GM20000 (cell line): ENCODE measurements at places on chromosomes 5 and 9.

DNA sequence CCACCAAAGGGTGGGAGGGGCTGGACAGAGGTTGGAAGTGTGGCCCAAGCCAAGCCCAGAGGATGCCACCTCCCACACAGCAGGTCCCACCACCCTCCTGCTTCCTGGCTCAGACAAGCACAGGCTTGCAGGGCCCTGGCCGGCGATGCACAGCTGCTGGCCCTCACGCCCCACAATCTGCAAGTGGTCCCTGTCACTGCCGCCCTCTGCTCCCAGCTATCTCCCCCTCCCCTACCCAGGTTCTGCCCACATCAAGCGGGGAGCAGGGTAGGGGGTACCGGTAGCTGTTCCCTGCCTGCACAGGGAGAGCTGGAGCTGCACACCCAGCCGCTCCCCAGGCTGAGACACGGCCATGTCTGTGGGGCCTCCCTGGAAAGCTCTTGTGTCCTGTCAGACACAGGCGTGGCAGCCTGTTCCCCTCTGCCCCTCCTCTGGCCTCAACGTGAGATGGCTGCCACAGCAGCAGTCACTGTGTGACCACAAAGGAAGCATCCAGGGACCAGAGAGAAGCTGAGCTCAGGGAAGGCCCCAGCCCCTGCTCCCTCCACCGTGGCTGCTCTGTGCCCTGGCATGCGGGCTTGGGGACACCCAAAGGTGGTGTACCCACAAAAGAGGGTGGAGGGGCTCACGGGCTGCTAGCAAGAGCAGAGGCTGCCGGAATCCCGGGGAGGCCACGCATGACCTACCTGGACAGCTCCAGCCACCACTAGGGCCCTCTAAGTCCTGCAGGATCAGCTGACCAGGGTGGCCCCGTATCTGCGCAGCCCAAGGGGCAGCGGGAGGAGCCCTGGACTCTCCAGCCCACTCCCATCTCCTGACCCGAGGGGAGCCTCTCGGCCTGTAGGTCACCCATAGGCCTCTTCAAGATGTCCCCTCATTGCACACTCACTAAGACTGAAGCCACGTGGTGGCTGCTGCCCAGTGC lies 10.9 kb upstream of the ZDHHC11 start:
- DNase-seq, result no peak

- DNase-seq, result no peak
Measured at GRCh38 chr5:107090506-107090905, 580.2 kb downstream of the EFNA5 start.

- DNase-seq, result no peak
Measured at GRCh38 chr5:98906756-98907355, 22.0 kb downstream of the CHD1 start.

DNA sequence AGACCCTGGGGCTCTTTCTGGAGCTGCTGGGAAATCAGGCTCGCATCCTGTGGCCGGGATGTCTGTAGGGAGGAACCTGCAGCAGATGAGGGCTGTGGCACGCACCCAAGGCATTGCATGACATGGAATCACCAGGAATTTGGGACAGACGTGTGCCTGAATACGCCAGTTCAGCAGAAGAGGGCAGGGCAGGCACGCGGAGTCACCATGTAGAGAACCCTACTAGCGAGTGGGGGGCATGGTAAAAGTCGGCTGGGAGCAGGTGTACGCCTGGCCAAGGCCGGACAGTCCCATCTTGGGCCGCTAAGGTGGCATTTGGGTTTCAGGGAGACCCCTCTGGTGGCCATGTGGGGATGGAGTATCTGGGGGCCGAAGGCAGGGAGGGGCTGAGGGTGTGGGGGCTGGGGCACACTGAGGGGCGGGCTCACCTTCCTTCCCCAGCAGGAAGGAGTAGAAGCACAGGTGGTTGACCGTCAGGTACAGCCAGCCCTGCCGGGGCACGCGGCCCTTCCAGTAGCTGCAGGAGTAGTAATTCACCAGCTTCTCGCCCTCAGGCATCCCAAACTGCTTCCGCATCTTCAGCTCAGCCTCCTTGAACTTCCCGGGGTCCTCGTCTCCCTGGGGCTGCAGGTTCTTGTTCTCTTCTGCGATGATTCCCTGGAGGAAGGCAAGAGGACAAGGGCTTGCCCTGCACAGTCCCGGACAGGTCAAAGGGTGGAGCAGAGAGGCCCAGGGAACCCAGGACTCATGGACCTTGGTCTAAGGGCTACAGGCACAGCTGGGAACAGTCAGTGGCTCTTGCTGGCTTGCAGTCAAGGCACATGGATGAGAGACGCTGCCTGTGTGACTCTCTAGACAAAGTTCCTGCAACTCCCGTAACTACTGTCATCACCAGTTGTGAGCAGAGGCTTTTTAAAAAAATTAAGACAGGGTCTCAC lies 13.5 kb downstream of the TBC1D9B start:
- DNase-seq, result no peak

DNA sequence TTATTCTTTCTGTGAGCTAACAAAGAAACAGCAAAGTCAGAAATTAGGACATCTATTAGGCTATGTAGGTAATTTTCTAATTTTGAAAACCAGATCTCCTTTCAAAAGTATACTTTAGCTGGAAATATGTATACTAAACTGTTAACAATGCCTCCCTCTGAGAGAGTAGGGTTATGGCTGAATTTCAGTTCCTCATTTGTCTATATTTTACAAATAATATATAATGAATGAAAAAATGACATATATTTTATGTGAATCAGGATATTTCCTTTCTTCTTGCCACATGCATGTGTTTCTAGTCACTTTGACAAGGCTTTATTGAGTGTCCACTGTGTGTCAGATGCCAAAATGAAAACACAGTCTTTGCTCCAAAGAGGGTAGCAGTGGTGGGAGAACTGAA lies 15.4 kb downstream of the HACD4 start:
- no peak for DNase-seq

- no peak for DNase-seq
Measured at GRCh38 chr5:169652057-169652456, 15.0 kb downstream of the DOCK2 start.

DNA sequence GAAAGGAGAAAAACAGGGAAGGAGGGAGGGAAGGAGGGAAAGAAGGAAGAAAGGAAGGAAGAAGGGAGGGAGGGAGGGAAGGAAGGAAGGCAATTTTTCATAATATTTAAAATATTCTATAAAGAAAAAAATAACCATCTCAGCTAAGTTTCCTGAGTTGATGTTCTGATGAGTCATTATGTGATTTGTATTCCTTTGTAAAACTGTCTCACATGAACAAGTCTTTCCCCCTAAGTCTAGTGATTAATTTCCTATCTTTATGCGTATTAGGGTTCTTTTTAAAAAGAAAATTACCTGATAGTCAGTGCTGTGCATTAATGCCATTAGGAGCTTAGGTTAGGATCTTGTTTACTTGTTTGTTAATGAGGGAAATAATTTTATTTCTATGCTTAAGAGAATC lies 94.1 kb downstream of the RASEF start:
- DNase-seq, result no peak

DNA sequence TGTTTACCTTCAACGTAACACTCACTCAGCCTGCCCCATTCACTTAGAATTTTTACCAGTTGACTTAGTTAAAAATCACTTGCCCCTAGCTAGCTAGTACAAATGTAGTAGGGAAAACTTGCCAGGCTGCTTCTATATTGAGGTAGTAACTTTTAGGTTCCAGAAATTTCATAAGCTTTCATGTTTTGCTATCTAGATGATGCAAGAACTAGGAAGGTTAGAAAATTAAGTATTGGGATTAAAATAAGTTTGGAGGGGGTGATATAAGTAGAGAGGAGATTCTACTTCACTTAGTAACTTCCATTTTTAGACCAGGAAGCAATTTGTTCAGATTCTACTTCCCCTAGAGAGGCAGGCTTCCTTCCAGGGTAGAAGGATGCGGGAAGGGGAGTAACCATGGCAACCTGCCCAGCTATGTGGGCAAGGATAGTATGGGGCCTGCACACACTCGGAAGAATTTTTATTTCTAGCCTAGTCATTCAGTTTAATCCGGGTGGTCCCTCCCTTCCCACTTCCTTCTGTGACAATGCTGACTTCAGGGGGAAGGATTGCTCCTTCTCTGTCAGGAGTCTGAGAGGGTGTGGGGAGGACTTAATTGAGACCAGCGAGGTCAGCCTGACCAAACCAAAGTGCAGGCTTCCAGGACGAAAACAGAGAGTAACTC lies 4.2 kb downstream of the DAB2 start:
- DNase-seq, result no peak

GRCh38 chr5:152092580-152092979 lies 167.9 kb upstream of the GLRA1 start:
- DNase-seq, result no peak

DNA sequence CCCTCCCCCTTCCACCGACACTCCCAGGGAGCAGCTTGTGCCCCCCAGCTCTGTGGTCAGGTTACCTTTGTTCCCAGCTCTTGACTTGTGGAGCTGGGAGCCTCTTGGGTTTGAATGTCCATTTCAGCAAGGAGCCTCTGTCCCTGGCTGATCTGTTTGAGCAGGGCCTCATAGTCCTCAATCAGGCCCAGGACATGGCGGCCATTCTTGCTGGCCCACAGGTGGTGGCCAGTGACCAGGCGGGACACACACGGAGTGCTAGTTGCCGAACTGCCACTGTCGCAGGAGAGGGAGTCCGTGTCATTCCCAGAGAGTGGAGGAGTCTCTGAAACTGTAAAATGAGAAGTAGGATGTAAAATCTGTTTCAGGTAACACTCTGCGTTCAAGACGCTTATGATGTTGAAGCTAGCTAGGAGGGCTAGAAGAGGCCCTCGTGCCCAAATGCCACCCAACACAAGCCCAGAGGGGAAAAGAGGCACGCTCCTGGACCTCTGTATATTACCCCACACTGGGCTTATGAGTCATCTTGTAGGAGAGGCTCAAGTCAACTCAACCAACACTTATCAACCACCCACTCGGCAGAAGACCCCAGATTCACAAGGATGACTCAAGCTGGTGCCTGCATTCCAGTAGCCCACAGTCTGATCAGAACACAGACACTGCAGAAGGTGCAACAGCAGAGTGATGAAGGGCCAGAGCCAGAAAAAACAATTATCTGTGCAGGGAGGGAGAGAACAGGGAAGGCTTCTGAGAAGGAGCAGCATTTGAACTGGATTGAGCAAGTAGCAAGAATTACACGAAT lies 177.0 kb downstream of the CDK5RAP2 start:
- no peak for DNase-seq

DNA sequence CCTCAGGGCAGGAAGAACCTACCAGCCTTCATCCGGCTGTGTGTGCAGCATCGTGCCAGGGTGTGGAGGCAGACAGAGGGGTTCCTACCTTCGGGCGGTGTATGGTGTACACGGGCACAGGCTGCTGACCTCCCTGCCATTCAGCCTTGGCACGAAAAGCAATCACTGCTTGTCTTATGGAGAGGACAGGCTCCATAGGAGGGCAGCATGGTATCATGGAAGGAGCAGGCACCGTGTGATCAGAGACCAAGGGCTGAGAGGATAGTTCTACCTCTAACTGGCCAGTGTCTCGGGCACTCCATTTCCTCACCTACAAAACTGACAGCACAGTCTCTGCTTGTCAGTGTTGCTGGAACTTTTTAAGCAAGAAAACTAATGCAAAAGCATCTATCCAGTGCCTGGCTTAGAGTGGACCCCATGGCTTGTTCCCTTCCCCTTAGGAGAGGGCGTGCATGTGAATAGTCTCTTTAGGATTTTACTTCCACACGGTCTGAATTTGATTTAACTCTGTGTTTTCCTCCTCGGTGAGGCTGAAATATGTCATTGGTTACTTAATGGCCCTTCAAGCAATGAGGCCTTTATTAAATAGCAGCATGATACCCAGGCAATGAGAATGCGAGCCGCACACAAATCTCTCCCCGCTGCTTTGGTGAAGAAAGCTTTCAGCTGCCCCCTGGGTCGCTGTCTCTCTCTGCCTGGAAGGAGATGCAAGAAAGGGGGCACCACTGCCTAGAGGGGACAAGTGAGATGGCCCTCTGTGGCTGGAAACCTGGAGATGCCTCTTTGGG lies 22.2 kb downstream of the TTLL11 start:
- DNase-seq, result no peak

DNA sequence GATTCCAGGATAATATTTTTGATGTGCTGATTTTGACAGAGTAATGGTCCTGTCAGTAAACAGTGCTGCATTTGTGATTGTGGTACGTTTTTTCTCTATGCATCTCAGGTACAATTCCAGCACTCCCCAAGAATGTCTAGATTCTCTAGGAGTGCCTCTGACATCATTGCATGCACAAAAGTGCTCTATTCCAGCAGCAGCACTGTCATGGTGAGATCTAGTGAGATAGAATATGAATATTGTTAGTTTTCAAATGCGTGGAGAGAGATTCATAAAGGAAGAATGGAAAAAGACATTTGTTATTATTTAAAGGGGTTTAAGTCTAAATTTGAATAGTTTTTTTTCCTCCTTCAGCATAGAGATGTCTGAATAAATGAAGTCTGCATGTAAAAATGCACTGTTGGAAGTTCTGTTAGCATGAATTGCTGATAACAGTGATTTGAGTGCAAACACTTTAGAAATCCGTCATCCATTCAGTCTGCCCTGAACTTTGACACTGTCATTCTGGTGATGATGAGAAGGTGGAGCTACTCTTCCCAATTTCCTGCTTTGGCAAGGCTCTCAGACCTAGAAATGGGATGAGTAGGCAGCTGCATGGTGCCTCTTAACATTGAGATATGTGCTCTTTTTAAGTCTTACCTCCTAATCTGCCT lies 84.6 kb downstream of the GAPVD1 start:
- no peak for DNase-seq

- DNase-seq, result no peak
Measured at GRCh38 chr9:91783876-91784672, 166.0 kb downstream of the ROR2 start.

- DNase-seq, result no peak
Measured at GRCh38 chr5:84614906-84615305, 230.2 kb upstream of the EDIL3 start.

DNA sequence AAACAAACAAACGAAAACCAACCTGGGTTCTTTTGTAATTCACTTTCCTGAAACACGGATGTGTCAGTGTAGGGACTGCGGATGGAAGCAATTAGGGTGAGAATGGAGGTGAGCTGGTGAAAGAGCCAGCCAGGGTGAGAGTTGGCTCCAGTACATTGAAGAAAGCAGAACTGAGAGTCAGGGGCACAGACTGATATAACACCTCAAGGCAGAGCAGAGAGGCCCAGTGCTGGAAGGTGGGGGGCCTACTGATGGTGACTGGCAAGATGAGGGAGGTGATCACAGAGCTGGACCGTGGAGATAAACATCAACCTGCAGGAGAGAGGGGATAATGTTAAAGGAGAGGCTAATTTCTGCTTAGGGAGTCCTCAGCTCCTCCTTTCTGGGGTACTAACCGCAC lies 221.1 kb downstream of the MAN2A1 start:
- DNase-seq, result no peak

- no peak for DNase-seq
Measured at GRCh38 chr5:40106847-40107246, 572.9 kb upstream of the PTGER4 start.
